NCI-H1436 treated with DMSO at 0.1 percent for 48 hours (cell line): ENCODE measurements at places on chromosomes 5 and 9.

DNA sequence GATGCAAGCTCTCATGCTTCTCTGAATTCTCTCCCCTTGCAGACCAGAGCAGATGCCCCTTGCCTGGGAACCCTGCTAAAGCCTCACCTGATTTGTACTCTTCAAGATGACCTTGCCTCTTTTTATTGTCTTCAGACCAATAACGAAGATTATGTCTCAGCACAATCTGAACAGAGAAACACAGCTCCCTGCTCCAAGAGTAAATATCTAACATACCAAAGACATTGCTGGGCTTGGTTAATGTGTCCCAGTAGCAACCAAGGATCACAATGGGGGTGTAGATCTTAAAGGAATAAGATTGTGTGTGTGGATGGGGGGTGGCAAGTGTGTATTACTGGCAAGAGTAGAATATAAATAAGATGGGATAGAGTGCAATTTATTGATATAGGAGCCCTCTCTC, 67.6 kb upstream of the LHFPL2 start:
- no peak for DNase-seq

DNA sequence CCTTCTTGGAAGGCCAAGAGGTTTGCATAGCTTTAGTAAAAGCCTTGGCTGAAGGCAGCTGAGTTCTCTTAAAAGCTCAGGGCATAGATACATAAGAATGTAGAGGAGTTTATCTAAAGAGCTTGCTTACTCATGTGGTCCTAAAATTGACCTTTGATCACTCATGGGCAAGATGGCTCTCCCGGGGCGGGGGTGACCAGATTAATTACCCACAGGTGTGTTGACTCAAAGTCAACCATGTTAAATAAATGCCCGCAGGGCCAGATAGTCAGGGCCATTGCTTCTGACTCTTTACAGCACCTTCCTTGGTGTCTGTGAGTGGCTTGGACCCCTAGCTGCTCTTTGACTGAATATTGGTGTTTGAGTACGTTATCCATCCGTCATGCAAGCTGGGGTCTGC, 33.1 kb upstream of the GHR start:
- no peak for DNase-seq

GRCh38 chr5:179375831-179376365, 30.6 kb upstream of the ADAMTS2 start:
- no peak for DNase-seq

- DNase-seq = no peak
Observed at GRCh38 chr5:159324102-159324755, 6.1 kb downstream of the IL12B start.
